ENCODE measurements at places on chromosomes 2 and 18.

- DNase-seq = no peak
Observed at GRCh38 chr2:69693775-69694450, 48.0 kb upstream of the ANXA4 start.

DNA sequence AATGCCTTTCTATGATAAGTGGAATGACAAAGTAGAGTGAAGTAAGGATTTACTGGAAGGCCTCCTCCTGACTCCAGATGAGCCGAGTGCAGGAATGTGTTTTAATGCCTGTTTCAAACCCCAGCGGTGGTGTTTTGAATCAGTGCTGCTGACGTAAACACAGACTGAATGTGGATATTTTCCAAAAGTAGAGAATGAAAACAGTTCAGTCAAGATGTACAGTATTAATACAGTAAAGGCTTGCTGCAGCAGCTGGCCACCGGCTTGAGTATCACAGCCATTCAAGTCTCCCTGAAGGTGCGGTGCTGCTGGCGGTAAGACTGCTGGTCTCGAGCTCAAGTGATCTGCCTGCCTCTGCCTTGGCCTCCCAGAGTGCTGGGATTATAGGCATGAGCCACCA is 46.7 kb downstream of the ARHGAP28 start:
- no peak for DNase-seq

DNA sequence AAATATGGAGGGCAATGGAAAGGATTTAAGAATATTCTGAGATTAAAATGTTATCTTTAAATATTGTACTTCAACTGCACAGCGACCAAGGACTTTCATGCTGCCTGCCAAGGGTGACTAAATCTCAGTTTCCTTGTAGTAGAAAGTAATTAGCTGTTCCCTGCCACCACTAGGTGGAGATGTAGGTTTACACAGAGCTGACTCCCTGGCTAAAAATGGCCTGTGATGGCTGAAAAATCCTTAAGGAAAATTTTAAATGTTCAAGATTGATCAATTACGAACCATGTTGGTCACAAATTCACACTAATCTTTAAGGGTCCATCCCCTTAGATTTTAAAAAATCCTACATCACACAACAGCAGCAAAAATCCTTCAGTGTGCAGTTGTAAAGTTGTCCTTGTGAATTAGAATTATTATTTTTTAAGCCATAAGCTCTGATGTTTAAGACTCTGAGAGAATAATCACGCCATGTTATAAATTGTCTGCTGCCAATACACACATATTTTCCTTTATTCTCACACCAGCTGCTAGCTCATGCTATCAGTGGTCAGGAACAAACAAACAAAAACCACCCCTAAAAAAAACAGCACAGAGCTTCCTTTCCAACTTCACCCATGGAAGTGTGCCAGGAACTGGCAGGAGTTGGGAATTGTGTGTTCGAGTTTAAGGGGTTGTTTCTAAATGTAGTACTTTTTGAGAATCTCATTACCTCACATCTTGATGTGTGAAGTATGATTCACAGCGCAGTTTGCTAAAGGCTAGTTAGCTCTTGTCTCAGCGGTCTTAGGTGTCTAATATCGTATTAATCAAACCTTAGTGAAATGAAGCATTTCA is 399.8 kb downstream of the TMEM182 start:
- no peak for DNase-seq

GRCh38 chr2:222862106-222862908 is 1.5 kb downstream of the ACSL3 start:
- DNase-seq = no peak

GRCh38 chr2:46431481-46432235 is 47.7 kb upstream of the TMEM247 start:
- no peak for DNase-seq

- no peak for DNase-seq
Observed at GRCh38 chr2:26460613-26461031, 17.3 kb downstream of the OTOF start.

GRCh38 chr18:75551071-75551470 is 123.6 kb upstream of the SMIM21 start:
- no peak for DNase-seq

DNA sequence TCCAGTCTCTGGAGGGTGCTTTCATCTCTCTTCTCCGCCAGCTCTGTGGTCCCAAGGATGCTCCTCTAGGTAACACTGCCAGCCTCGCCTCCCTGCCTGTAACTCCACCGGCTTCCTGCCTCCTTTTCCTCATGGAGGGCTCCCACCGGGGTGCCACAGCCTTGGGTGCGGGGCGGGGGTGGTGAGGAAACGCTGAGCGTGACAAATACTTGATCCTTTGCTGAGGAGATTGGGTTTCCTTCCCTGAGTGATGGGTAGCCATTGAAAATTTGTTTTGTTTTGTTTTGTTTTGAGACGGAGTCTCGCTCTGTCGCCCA is 25.1 kb downstream of the TIMM21 start:
- DNase-seq = no peak
